Tibial artery (tissue), 4 donors: ENCODE measurements at places on chromosomes 1 and 21.

- DNase-seq, result no peak
Measured at GRCh38 chr1:214638459-214638807, 35.4 kb downstream of the CENPF start.

- DNase-seq, result no peak
Measured at GRCh38 chr21:42537106-42537742, 23.6 kb downstream of the SLC37A1 start.

GRCh38 chr1:108624069-108624468 is 36.8 kb downstream of the HENMT1 start:
- DNase-seq, result no peak

DNA sequence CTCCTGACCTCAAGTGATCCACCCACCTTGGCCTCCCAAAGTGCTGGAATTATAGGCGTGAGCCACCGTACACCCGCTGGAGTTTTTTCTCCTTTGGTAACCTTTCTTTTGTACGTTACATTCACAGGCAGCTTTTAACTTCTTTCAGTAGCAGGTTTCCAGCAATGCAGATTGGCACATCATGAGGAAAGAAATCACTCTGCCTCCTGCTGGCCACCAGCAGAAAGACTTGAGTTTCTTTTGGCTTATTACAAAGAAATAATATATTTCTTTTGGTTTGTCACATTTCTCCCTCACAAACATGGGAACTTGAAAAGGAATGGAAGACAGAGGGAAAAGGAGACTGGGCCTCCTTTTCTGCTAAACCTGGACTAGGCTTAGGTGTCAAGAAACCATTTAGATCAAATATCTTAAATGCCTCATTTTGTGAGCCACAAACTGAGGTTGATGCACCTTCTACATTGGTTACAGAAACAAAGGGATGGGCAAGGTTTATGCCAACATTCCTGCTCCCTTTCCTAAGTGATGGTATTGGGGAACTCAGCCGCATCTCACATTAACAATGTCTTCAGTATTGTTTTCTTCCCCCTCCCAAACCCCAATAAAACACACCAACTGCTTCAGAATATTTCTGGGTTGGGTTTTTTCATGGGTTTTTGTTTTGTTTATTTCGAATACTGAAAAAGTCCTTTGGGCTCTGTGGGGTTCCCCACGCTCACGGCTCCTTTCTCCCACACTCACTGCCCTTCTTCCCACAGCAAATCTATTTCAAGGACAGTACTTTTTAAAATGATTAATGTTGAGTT is 7.7 kb downstream of the ENSA start:
- peak; percentile 70 for DNase-seq

- DNase-seq, result no peak
Measured at GRCh38 chr1:228060458-228061190, 21.9 kb upstream of the ARF1 start.

- no peak for DNase-seq
Measured at GRCh38 chr1:112870887-112871646, 84.9 kb downstream of the SLC16A1 start.

DNA sequence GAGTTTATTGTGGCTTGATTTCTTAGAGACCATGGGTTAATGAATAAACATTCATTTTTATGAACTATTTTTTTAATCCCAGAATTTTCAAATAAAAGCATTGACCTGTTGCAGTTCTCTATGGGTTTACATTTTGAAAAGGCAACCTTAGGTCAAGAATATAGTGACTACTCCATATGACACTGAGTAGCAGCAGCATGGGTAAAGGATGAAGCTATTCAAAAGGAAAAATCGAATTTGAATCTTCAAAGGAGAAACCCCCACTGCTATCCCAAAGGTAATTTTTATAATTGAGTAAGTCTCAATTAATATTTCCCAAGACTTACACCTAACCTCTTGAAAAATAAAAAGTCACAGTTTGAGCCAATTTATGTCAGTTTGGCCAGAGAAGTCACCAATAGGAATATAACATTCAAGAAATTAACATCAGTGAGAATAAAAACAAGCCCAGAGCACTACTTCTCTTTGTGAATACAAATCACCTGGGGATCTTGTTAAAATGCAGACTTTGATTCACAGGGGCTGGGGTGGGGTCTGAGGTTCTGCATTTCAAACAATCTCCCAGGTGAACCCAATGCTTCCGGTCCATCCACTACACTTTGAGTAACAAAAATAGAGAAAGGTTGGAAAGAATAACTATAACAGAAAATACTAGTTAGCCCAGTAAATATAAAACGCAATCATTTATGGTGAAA is 39.8 kb downstream of the USP1 start:
- no peak for DNase-seq

DNA sequence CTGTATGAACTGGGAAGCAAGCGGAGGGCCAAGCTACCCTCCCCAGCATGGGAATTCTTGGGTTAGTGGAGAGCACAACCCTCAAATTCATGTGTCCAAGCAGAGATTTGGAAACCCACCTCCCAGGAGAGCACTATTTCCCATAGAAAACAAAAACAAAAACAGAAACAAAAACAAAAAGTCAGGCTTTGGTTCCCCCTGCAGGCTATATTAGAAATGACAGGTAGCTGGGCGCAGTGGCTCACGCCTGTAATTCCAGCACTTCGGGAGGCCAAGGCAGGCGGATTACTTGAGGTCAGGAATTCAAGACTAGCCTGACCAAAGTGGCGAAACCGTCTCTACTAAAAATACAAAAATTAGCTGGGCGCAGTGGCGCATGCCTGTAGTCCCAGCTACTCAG is 10.8 kb downstream of the MINDY1 start:
- no peak for DNase-seq

GRCh38 chr21:16773206-16773605 is 739.6 kb upstream of the CXADR start:
- no peak for DNase-seq

- peak; percentile 62 for DNase-seq
Measured at GRCh38 chr1:226973371-226973897, 33.3 kb downstream of the COQ8A start.

GRCh38 chr1:192303029-192303428 is 13.8 kb upstream of the RGS21 start:
- DNase-seq, result no peak

GRCh38 chr1:184429335-184429734 is 42.5 kb downstream of the C1orf21 start:
- DNase-seq, result no peak

DNA sequence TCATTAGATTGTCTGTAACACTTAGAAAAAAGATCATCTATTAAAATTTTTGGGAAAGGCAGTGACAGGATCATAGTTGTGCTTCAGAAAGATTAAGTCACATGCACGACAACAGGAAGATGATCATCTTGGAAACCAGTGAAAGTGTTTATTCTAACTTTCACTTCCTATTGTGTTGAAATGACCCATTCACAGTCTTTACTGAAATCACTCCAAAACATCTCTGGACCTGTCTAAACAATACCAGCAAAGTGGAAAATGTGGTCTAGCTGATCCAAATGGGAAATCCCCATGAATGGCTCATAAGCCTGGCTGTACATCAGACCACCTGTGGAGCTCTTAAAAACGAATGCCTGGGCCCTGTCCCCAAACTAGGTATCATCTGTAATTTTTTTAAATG is 111.1 kb upstream of the ETV3 start:
- no peak for DNase-seq

DNA sequence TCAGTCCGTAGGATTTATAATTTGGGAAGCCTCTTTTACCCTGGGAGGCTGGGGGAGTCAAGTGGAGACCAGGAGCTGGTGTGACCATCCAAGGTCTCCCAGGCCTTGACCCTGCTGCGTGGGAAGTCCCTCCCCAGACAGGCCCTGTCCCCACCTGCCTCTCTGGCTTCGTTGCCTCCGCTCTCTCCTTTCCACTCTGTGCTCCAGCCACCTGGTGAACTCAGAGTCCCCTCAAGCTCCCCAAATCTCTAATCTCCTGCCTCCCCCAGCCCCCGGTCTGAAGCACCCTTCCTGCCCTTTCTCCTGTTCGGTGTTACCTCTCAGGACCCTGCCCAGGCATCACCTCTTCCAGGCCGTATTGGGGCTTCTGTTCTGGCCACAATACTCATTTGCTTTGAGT is 27.9 kb downstream of the CDCP2 start:
- DNase-seq, result no peak

DNA sequence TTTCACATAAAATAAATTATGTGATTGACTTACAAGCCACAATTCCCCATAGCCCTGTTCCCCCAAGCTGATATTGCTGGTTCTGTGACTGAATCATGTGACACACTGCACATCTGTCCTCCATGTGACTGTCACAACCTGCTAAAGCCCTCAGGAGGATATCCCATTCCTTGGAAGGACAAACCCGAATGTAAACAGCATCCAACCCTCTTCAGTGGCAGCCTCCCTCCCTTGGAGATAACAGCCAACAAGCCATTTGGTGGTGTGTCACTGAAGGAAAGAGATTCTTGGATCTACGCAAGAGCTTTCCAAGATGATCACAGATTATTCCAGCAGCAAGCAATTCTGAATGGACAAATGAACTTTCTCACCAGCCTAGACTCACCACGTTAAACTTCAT is 153.9 kb upstream of the TIAM1 start:
- no peak for DNase-seq

GRCh38 chr1:158809862-158810261 is 21.3 kb upstream of the MNDA start:
- DNase-seq, result no peak

GRCh38 chr1:53336146-53336545 is 8.3 kb upstream of the LRP8 start:
- no peak for DNase-seq

DNA sequence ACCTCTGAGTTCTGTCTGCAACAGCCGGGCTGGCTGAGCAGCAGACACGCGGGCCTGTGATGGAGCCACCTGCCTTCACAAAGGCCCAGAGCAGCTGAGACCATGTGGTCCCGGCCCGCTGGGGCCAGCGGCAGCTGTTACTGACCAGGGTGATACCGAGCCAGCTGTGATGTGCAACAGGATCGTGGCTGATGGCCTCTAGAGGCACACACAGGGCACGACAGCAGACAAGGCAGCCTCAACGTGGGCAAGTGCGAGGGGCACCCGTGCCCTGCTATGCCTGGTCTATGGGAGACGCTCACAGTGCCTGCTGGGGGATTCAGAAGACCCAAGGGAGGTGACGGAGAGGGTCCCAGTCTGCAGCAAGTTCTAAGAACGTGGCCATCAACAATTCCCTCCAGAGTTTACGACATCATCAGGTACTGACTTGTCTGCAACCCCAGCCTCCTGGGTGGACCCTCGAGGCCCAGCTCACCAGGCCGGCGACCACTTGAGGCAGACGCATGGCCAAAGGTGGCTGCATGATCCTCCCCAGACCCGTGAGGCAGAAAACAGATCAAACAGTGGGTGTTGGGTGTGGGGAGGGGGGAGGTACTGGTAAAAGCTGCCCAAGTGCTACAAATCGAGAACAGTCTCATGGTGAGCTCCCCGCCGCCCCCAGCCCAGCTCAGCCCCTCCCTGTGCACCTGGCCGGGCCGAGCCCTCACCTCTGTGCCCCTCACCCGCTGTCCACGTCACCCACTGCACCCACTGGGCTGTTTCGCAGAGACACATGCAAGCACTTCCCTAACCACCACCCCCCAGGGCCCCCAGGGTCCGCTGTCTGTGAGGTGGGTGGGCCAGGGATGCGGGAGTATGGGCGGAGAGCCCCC is 6.0 kb downstream of the POFUT2 start:
- peak; percentile 18 for DNase-seq

- no peak for DNase-seq
Measured at GRCh38 chr1:200252531-200252930, 157.3 kb downstream of the ZNF281 start.

GRCh38 chr1:81165963-81166362 is 634.8 kb upstream of the ADGRL2 start:
- no peak for DNase-seq

DNA sequence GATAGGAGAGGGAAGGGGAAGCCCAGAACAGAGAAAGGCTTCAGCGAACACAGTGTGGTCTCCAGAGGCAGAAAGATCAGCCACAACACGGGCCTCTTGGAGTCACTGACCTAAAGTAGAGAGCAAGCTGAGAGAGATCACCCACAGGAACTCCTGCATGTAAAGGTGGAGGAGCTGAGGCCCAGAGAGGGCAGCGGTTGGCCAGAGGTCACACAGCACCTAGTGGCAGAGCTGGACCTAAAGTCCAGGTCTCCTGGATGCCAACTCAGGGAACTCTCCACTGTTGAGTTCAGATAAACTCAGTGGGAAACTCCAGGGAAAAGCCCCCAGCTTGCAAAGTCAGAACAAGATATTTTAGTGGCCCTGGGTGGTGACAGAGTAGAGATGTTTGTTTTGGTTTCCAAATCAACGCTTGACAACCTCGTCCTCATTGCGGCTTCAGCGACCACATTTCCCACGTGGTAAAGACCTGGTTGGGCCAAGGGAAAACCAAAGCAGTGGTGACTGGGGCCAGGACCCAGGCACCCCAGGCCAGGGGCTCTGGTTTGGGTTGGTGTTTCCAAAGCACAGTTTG is 4.6 kb downstream of the IFFO2 start:
- no peak for DNase-seq

DNA sequence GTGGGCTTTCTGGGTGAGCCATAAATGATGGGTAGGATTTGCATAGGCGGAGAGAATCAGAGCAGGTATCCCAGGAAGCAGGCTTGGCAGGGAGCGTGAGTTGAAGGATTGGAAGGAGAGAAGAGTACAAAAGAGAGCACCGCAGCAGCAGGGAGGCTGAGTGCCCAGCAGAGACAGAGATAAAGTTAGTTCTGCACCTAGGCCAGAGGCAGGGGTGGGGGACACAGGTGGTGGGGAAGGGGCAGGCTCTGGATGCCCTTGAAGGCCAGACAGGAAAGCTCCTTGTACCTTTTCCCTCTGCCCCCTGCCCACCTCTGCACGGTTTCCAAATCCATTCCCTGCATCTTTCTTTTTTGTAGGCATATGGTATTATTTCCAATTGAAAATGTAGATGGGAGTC is 33.0 kb upstream of the TRABD2B start:
- no peak for DNase-seq

DNA sequence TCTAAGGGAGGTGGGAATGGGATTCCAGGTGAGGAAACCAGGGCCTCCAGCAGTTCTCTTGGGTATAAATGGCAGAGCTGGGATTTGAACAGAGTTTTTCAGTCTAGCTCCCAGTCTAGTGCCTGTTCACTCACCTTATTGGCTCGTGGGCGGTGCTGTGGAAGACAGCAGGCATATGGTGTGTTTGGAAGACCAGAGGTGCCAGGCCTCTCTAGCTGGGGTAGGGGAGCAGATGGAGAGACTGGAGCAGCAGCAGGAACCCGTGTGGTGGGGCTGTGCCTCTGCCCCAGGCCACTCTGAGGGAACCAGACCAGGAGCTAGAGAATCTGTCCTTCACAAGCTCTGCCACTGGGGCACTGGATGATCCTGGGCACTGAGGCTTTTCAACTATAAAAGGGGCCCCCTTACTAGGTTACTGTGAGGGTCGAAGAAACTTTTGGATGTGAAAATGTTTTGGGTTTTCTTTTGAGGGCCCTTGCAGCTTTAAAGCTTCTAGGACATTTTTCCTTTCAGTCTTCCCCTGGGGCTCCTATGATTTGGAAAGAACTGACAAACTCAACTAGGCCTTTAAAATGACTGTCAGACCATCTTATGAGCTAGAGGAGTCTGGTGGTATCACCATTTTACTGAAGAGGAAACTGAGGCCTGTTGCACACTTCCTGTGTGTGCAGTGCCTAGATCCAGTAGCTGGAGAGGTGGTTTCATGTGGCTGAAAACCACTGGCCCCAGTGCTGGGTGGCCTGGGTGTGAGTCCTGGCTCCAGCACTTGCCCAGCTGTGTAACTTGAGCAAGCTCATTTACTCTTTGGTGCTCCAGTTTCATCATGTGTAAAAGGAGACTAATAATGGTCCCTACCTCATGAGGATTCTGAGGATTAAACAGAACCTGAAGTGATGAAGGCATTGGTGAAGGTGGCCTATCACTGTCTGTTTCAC is 6.1 kb downstream of the DMRTB1 start:
- no peak for DNase-seq

GRCh38 chr1:5821540-5822176 is 170.6 kb downstream of the NPHP4 start:
- no peak for DNase-seq

- peak; percentile 42 for DNase-seq
Measured at GRCh38 chr1:151134991-151135390, 11.4 kb downstream of the SEMA6C start.
